ENCODE measurements at places on chromosomes 11 and 22.

DNA sequence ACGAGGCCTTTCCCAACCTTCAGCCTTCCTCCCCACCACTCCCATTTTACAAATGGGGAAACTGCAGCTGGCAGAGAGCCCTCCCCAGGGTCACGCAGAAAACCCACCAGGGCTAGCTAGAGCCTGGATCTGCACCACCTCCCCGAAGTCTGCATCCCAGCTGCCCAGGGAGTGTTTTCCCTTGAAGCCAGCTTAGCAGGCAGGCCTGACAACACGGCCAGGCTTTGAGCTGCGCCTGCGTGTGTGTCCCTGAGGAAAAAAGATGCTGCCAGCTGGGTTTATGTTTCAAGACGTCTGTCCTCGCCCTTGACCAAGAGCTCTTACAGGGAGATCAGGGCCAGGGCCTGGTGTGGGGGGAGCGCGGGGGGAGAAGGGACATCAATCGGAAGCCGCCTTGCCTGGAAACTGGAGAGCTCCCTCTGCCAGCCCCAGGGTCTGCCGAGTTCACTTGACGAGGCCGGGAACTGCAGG is 20.3 kb downstream of the WNT11 start:
- DNase-seq: no peak

GRCh38 chr11:57406337-57406904 is 16.0 kb upstream of the PRG2 start:
- no peak for DNase-seq

DNA sequence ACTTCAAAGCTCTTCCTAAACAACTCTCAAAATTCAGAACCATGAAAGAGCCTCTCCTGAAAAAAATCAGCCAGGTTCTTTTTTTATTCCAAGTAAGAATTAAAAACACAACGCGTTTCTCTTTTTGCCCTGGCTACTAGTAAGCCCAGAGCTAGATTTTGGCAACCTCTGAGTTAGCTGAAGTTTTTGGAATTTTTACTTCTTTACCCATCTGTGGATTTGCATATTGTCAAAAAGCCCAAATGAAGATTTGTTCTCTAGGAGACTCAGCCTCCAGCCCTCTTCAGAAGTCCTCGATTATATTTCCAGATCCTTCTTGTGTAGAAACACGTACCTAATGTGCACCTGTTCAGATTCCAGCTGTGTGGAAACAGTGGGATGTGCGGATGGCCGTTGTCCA is 517.9 kb downstream of the TBC1D22A start:
- DNase-seq: no peak

- DNase-seq: no peak
Observed at GRCh38 chr11:24594401-24594800, 97.5 kb downstream of the LUZP2 start.

- DNase-seq: no peak
Observed at GRCh38 chr22:27094633-27095308, 437.4 kb downstream of the MIAT start.

DNA sequence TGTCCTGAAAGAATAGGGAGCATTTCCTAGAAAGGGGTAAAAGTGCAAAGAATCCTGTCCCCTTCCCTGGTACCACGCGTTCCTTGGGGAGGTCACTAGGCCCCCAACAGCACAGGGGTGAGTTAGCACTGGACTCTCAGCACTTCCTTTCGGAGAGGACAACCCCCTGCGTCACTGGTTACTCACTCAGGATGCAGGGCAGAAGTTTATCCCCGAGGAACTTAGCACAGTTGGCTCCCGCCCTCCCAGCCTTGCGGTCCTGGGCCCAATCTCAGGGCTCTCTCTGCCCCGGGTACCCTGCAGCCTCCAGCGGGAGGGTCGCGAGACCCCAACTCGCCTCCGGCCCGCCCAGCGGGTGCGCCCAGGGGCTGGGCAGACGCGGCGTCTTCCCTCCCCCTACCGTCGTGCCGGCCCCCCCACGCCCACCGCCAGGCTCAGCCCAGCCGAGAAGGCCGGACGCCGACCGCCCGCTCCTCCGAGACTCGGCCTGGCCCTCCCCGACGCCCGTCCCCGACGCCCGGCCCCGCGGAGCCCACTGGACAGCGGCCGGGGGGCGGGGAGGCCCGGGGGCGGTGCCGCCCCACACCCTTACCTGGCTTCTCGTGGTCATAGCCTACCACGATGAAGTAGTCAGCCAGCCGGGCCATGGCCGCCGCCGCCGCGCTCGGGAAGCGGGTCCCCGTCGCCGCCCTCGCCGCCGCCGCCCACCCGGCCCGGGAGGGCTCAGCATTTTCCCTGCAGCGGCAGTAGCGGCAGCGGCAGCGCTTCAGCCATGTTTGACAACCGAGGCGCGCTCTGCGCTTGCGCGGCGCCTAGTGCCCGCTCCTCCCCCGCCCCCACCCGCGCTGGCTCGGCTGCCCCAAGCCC is at the start of gene SBF2:
Gene SBF2, minus strand, starts transcription at position 797 of the 867 bp plus-strand sequence. Its CDS starts 150 bp downstream, at position 647.
- DNase-seq: no peak

- DNase-seq: no peak
Observed at GRCh38 chr11:129694538-129694937, 121.1 kb upstream of the TMEM45B start.

GRCh38 chr22:46763051-46763705 is 728 bp downstream of the TBC1D22A start:
- no peak for DNase-seq

DNA sequence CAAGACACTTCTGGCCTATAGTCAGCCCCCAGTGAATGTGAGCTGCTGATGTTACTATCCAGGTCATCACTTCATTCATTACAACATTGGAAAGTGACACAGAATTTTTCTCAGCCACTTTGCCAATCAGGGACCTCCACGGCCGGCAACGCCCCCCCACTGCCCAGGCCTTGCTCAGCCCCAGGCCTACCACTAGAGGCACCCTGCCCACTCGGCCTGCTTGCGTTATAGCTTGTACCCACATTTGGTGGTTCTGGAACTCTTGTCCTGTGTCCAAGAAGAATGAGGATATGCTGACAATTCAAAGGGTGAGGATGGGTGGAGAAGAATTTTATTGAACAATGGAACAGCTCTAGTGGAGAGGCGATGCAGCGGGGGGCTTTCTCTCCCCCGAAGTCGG is 96.2 kb downstream of the TSPAN18 start:
- no peak for DNase-seq

DNA sequence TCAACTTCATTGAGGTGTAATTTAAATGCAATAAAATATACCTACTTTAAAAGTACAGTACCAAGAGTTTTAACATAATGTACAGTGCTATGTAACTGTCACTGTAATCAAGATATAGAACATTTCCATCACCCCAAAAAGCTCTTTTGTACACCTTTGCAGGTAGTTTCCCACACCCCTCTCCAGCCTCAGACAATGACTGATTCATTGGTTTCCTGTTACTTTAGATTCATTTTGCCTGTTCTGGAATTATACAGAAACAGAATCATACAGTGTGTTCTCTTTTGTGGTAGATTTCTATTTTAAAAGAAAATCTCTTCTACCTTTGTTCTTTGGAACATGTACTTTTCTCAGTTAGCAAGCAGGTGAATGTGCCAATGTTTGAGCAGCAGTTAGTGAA is 38.2 kb downstream of the SHISA8 start:
- no peak for DNase-seq
